ENCODE measurements at places on chromosomes 1 and 21. TPM values are rescaled to one million over a fixed set of nuclear protein-coding genes. Genes with fewer than 3 reads are reported as not detected.

OPTC gene
- total RNA-seq, result not detected

DNA sequence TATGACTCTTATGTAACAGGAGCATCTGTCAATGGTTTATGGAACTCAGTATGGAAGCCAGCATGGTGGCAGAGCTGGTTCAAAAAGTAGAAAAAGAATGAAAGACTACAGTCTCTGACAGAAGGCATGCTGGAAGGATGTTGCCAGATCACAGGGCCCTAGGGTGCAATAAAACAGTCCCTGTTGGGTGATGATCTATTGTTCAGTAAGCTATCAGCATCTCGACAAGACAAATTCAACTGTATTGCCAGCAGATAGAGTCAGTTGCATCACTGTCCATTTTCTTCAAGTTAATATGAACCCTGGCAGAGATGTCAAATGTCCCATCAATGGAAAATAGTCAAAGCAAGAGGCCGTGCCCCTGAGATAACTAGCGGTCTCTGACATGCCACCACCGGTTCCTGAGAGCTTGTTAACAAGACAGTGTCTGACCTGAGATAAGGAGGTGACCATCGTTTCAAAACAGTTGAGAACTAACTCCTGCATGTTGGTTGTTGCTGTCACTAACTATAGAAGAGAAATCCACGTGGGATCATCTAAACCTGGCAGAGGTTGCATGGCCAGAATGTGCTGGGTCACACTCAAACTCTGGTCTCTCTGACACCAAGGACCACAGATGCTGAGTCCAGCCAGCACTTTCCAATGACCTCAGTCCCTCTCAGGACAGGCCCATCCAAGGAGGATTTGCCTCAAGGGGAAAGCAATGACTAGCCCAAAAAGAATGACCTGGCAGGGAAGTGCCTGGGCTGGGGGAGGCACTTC lies 125.9 kb downstream of the RIPK4 start:
- DNase-seq, result no peak

DNA sequence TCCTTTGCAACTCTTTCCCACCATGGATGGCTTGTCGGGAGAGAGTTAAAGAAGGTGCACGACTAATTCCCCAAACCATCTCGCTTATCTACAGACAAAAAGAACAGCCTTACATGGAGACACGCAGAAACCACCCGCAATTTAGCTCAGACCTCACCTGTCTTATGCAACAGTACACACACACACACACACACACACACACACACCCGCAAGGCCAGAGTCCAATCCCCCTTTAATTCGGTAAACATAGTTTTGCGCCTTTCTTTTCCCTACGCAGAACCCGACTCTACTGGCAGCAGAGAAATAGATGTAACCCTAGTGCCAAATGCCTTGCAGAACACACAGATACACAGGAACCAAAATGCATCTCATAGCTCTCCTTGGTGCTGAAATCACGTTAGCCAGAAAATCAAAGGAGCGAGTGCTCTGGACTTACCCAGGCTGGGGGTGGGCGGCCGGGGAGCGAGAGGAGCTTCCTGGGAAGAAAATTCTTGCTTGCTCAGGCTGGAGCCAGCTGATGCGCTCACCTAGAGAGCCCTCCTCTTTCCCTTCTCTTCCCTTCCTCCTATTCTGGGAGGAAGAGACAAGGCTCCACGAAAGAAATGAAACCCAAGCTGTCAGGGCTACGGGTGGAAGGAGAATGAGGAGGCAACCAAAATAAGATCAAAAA lies 470 bp downstream of the TNR start:
- DNase-seq, result no peak

S100A3 gene
- 0.79 TPM for total RNA-seq

DNA sequence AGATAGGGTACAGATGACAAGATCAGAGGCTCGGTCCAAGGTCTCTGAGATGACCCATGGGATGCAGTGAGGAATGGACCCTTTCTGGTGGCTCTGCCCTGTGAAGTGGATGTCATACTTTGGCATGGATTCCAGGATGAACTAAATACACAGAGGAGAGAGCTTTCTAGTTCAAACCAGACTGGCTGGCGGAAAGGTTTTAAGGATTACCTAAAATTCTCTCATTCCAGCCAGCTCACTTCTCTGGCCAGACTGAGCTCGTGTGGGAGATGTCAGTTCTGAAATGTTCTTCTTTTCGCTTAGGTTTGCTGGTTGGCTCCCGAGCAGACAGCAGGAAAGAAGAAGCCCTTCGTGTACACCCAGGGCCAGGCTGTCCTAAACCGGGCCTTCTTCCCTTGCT lies 6.2 kb downstream of the RNPEP start:
- no peak for DNase-seq

- DNase-seq, result peak; percentile 94
Measured at GRCh38 chr1:167714098-167714438, 7.7 kb upstream of the MPZL1 start.

LYPD8 gene
- not detected for total RNA-seq
